ENCODE measurements at places on chromosomes 11 and 22.

DNA sequence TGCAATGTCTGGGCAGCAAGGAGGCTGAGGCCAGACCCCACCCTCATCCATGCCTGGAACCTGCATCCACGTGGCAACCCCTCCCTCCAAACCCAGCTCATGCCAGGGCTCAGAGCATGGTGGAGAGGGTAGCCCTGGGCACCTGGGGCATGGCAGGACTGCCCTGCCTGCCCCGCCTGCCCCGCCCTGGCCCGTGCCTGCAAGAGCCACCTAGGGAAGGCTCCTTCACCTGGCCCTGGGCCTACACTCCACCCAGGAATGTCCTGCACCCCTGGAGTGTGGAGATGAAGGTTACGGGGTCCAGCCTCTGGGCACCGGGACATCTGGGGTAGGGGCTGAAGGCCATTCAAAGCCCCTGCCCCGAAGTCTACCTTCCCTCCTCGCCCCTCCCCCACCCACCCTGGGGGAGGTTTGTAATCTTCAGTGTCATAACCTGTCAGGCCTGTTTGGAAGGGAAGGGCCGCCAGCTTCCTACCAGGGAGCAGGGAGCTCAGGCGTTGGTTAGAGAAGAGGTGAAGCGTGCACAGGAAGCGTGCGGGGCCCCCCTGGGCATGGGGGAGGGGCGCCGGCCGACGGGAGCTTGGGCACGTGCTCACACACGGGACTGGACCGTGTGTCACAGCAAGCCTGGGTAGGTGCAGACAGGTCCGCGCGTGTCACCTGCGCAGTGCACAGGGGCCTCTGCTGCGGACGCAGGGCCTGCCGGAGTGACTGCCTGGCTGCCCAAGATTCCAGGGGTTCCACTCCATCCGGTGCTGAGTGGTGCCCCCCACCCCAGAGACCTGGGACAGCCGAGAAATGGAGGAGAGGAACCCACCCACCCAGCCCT lies 30.7 kb upstream of the TH start:
- DNase-seq, result peak; percentile 82

DNA sequence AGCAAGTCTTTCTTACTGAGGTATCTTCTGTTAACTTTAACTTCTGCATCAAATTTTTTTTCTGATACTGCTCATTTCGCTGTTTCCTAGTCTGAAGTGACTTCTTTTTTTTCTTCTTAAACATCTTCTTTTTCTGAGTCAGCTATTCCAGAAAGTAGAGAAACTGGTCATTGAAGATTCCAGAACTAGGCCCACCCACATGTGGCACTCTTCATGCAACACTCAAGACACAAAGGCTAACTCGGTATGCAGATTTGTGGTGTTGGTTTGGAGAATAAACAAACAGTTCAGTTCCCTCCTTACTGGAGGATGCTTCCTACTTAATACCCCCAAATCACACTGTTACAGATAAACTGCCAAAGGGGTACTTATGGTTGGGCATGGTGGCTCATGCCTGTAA lies 25.2 kb upstream of the MTCH2 start:
- DNase-seq, result no peak

DNA sequence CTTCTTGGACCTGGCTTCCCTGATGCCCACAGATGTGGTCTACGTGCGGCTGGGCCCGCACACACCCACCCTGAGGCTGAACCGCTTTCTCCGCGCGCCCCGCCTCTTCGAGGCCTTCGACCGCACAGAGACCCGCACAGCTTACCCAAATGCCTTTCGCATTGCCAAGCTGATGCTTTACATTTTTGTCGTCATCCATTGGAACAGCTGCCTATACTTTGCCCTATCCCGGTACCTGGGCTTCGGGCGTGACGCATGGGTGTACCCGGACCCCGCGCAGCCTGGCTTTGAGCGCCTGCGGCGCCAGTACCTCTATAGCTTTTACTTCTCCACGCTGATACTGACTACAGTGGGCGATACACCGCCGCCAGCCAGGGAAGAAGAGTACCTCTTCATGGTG lies 1.2 kb downstream of the CNGA4 start:
- DNase-seq, result no peak

GRCh38 chr11:123584186-123584585 lies 70.2 kb downstream of the SCN3B start:
- peak; percentile 91 for DNase-seq

DNA sequence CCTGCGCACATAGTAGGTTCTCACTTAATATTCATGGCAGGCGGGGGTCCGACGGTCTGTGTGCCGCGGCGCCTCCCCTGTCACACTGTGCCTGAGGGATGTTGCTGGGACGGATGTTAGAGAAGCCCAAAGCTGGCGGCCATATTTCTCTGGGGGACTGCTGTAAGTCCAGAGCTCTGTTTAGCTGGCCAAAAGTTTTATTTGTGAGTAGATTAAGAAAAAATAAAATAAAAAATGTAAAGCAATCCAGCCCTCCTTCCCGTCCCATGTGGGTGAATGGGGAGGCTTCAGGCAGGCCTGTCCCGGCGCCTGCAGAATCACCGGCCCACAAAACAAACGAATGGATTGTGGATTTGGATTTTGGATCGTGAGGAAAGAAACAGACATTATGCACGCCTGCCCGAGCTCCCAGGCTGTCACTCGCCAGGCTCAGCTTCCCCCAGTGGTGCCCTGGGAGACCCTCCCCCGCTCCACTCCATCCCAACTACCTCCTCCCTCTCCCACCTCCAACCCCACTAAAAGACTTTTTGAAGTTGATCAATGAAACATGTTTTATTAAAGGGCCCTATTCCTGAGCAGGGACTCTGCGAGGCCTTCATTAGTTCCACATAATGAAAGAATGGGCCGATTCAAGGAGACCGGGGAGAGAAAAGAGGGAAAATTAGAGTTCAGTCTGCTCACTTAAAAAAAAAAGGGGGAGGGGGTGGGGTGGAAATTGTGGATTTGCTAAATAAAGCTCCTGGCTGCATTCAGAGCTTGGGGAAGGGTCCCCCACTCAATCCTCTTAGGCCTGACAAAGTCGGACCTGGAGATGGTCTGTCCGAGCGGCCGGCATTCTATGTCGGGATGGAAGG lies 20.4 kb upstream of the SCUBE1 start:
- DNase-seq, result no peak

DNA sequence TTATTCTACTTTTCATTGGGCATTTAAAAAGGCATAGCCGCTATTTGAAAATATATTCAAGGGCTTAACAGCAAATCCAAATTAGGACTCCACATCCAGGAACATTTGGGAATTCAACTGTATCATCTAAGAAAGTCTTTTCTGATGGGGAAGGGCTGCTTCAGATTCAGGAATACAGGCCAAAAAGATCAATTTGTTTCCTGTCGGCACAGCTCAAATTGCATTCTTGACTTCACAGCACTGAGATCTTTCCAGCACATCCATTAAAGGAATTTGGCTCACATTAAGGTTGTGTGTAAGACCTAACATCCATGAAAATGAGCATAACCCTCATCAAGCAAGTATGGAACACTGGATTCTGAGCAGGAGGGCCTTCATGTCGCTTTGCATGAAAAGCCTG lies 1169.5 kb upstream of the CCDC90B start:
- DNase-seq, result no peak

- peak; percentile 95 for DNase-seq
Observed at GRCh38 chr22:46537946-46538813, 760 bp upstream of the CELSR1 start.

DNA sequence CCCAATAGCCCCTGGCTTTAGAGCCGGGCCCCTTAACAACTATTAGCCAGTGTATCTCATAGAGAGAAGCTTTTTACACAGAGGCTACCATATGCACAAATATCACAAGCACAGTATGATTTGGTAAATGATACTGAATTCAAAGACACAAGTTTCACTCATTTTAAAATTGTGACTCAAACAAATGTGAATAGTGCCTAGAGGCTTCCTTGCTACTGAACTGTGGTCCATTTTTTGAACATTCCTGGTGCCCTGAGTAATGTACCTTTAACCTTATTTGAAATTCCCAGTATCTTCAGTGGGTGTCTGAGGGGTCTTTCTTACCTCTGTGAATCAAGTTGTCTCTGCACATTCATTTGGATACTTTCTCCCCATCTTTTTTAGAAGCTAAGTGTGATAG lies 156.2 kb downstream of the MAML2 start:
- no peak for DNase-seq

DNA sequence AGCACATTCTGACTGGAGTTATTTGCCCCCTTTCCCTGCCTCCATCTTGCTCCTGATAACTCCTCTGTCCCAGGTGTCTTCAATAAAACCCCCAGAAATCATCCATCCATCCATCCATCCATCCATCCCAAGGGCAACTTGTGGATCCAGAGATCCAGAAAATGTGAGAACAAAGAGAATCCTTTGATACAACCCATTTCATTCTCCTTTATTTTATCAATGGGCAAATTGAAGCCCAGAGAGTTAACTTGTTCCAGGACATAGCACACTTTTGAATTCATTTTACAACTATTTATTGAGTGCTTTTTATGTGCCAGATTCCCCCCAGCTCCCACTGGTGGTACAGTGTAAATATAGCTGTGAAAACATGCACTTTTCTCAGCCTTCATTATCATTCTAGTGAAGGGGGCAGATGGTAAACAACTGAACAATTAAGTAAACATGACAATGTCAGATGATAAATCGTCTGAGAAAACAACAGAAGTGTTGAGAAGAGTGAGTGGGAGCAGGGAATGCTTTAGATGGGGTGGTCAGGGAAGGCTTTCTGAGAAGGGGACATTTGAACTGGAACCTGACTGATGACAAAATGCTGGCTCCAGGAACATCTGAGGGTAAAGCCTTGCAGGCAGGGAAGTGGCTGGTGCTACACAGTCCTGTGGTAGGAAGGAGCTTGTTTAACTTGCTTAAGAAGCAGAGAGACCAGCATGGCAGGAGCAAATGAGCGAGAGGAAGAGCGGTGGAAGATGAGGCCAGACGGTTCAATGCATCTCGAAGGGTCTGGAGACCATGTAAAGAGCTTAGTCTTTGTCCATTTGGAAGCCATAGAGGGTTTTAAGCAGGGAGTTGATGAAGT lies 80.0 kb upstream of the TIMP3 start:
- DNase-seq, result no peak

DNA sequence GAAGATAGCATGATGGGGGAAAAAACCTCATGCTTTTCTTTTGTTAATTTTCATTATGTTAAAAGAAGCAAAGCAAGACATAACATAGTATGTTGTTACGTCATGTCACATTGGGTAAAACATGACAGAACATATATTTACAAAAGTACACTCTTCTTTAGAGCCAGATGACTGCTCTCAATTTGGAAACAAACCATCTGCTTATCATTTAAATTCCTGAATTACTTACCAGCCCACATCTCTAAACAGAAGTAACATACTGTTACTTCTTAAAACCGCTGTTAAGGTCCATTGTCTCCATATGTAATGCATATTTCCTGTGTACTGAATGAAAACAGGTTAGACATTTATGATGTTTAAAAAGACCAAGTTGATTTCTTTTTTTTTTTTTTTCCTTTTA lies 100.0 kb downstream of the TMEM135 start:
- DNase-seq, result peak; percentile 57

Measured in osteoblast (primary cell).